Stimulated activated CD8-positive, alpha-beta memory T cell treated with anti-CD3 and anti-CD28 coated beads, Interleukin-2, amount 100 ng/mL, for 1 hour (primary cell): ENCODE measurements at places on chromosomes 1 and 21.

DNA sequence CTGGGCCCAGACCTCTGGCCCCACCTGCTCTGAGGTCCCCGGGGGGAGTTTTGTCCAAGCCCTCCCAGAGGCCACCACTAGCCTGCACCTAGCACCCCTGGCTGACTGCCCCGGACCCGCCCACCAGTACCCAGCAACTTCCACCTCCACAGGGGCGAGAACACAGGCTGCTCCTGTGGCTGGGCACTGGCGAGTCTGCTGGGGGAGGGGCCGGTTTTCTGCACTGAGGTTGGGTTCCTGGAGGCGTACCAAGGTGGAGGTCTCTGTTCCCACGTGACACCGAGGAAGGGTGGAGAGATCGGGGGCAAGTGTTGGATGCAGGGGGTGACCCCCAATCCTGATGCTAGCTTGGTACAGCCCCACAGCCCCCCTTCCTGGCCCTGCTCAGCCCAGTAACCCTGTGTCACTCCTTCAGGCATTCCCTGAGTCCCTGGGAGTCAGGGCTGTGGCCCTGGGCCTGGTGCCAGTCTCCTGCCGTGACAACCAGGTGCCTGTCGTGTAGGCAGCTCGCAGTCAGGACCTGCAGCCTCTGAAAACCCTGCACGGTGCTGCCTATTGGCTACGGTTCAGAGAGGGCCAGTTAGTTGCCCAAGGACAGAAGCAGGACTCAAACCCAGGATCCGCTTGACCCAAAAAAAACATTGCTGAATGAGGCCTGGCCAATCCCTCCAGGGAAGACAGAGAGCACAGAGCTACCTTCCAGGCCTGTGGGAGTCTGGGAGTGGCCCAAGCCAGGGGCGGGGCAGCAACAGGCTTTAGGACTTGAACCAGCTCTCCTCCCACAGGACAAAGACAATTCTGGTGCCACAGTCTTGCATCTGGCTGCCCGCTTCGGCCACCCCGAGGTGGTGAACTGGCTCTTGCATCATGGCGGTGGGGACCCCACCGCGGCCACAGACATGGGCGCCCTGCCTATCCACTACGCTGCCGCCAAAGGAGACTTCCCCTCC, 3.1 kb downstream of the ESPN start:
- DNase-seq: no peak

GRCh38 chr1:82421782-82422181, 621.0 kb downstream of the ADGRL2 start:
- DNase-seq: no peak

- no peak for DNase-seq
Observed at GRCh38 chr1:187481581-187482148, 652.9 kb downstream of the PLA2G4A start.

- DNase-seq: no peak
Observed at GRCh38 chr1:169143984-169144383, 37.5 kb downstream of the ATP1B1 start.

GRCh38 chr21:37886726-37887299, 29.4 kb downstream of the KCNJ6 start:
- DNase-seq: no peak

- DNase-seq: no peak
Observed at GRCh38 chr1:117824616-117825015, 104.8 kb downstream of the GDAP2 start.

GRCh38 chr1:200445213-200445612, 35.4 kb upstream of the ZNF281 start:
- no peak for DNase-seq

DNA sequence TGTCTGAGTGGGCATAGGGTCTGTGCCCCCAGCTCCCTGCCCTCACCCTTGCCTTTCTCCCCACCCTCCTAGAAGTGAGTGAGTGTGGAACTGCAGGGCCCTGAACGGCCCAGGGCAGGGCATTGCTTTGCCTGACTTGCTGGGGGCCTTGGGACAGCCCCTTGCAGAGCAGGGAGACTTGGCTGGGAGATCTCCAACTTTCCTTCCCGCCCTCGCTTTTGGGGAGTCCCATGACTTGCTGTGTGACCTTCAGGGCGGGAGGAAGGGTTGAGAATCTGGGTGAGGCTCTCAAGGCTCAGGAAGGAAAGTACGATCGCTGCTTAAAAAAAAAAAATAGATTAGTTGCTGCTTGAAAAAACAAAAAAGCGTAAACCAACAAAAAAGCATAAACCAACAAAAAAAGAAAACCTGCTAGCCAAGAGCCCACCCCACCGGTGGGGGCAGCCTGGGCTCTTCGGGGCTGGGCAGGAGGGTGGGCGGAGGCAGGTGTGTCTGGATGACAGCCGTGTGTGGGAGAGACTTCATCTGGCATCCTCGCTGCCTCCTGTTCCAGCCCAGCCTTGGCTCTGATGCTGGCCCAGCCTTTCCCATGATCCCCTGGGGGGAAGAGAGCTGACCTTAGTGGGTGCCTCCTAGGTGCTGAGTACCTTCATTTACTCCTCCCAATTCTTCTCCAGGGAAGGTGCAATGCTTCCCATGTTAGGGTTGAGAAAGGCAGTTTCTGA, 6.5 kb downstream of the NBL1 start:
- DNase-seq: no peak

GRCh38 chr1:243851257-243851756, 1.3 kb upstream of the AKT3 start:
- no peak for DNase-seq

- DNase-seq: no peak
Observed at GRCh38 chr1:201736707-201737320, 92.1 kb upstream of the IPO9 start.
